Fibroblast of upper back skin (primary cell): ENCODE measurements at places on chromosomes 16 and 17.
A peak's percentile ranks its signal among the peaks of the same experiment; 100 is the strongest.

GRCh38 chr17:7213895-7214299, 5.7 kb downstream of the DLG4 start:
- peak; percentile 77 for DNase-seq

DNA sequence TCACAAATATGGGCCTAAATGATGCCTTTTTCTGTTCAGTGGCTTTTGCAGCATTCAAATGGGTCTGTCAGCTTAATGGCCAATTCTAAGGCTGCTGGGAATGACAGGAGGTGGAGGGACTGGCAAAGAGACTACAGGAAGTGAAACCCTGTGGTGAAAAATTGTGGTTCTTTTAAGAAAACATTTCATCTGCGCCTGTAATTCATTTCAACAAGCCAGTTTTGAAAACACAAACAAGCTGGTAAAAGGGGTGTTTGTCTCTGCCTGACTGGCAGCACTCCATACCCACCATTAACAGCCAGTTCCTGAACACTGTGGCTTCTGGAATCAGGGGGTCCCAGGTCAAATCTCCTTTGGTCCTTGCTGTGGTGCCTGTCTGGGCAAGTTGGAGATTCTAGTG, 3.6 kb upstream of the KDM8 start:
- peak; percentile 20 for DNase-seq

DNA sequence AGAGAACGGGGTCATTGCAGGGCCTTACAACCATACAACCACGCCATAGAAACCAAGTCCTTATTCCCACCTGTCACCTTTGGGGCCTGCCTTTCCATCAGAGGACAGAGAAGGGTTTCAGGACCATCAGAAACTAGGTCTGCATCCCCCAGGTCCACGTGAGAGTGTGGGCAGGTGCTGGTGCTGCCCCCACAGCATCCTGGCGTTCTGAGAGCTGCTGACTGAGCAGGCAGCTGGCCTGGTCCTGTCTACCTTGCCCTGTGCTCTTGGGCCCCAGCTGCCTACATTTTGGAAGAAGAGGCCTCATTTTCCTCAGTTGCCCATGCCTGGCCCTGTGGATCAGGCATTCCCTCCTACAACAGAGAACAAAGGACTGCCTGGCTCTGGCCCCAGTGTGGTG, 21.6 kb downstream of the ZNF276 start:
- DNase-seq: no peak

- DNase-seq: peak; percentile 79
These were observed 12.2 kb downstream of the CES2 start for GRCh38 chr16:66947302-66948065.

DNA sequence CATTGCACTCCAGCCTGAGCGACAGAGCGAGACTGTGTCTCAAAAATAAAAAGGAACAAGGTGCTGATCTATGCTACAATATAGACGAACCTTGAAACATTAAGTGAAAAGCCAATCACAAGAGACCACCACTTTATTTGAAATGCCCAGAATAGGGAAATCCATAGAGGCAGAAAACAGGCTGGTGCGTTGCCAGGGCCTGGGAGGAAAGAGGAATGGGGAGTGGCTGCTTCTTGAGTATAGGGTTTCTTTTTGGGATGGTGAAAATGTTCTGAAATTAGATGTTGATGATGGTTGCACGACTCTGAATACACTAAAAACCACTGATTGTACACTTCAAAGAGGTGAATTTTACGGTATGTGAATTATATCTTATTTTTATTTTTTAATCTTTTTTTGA, 20.3 kb upstream of the GLIS2 start:
- DNase-seq: no peak

GRCh38 chr17:80742091-80742490, 197.5 kb downstream of the RPTOR start:
- DNase-seq: no peak

DNA sequence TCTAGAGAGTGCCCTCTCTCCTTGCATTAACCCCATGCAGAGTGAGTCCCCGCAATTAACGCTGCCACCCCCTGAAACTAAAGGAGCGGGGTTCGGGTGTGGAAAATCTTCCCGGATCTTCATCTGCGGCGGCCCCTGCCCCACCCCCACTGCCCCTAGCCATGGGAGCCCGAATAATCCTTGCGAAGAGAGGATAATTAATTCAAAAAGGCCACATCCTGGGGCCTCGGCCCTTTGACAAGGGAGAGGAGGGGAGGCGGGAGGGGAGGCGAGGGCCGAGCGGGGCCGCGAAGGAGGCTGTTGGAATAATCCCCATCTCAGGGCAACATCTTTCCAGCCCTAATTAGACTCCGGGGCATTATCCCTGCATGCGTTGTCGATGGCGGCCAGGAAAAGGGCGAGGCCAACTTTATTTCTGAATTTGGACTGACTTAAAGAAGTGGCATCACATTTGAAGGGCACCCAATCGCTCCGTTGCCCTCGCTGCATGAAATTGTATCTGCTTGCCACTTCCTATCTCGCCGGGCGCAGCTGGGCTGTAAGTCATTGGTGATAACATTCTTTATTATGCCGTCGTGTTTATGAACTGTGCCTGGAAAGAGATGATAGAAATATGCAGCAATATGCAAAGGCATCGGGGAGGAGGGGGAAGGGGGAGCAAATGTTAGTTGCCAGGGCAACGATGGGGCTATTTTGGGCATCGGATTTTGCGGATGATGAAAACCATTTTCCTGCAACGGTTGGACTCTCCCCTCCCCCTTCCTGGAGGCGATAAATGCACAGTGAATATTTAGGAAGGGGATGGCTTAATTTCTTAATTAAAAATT, 387.1 kb upstream of the TNRC6C start:
- DNase-seq: peak; percentile 12

DNA sequence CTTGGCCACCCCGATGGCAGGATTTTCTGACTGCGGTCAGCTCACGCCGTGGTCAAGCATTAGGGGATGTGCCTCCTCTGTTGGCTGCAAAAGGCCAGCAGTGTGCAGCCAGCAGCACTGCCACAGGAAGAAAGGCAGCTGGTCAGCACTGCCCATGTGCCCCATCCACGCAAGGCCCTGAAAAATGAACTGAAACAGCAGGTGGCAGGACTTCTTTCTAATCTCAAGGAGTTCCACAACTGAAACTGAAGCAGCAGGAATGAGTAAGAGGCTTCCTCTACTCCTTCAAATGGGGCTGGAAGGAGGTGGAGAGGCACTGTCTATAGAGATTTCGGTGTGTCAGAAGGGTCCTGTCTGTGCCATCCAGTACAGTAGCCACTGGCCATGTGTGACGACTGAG, 3.2 kb downstream of the ZNF500 start:
- no peak for DNase-seq

- DNase-seq: peak; percentile 97
These were observed 78.6 kb upstream of the ZNF469 start for GRCh38 chr16:88303890-88304819.

GRCh38 chr17:19705201-19705600, 11.2 kb downstream of the SLC47A2 start:
- DNase-seq: no peak

- DNase-seq: peak; percentile 9
These were observed 498 bp downstream of the LRRC37B start for GRCh38 chr17:32007463-32008298.

GRCh38 chr17:8015957-8016631, 13.7 kb downstream of the GUCY2D start:
- no peak for DNase-seq
